Stimulated activated CD8-positive, alpha-beta memory T cell treated with anti-CD3 and anti-CD28 coated beads, Interleukin-4, amount 100 ng/mL, for 1 hour (primary cell): ENCODE measurements at places on chromosomes 3 and 15.
A peak's percentile ranks its signal among the peaks of the same experiment; 100 is the strongest.

DNA sequence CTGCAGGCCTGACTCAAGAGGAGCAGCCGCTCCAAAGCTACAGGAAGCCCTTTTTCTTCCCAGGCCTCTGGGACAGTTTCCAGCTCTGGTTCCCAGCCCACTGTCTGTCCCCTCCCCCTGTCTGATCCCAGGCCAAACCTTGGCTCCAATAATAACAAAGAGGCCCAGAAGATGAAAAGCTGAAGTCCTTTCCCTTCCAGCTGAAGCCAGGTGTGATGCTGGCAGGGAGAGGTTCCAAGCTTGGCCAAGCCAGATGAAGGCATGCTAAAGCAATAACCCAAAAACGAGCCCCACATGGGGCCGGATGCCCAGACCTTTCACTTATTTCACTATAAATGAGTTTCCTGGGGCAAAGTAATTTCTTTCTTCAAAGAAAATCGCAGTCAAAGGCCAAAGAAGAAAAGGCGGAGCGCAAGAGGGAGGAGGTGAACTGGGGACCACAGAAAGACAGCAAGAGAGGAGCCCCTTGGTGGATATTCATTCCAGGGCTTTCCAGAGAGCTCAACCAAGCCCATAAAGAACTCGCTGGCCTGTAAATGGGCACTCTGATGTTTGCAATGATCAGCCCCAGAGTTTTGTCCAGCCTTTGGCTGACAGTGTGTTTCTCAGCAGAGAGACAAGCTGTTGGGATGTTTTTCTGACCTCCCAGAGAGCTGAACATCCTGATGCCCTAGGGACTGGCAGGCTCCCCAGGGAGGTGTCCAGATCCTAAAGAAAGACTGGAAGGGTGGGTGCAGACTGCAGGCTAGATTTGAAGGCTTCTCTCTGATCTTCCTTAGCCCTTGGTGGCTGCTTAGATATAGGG is 157.6 kb downstream of the UACA start:
- DNase-seq, result no peak

- DNase-seq, result no peak
Observed at GRCh38 chr3:25508901-25509300, 80.8 kb downstream of the RARB start.

DNA sequence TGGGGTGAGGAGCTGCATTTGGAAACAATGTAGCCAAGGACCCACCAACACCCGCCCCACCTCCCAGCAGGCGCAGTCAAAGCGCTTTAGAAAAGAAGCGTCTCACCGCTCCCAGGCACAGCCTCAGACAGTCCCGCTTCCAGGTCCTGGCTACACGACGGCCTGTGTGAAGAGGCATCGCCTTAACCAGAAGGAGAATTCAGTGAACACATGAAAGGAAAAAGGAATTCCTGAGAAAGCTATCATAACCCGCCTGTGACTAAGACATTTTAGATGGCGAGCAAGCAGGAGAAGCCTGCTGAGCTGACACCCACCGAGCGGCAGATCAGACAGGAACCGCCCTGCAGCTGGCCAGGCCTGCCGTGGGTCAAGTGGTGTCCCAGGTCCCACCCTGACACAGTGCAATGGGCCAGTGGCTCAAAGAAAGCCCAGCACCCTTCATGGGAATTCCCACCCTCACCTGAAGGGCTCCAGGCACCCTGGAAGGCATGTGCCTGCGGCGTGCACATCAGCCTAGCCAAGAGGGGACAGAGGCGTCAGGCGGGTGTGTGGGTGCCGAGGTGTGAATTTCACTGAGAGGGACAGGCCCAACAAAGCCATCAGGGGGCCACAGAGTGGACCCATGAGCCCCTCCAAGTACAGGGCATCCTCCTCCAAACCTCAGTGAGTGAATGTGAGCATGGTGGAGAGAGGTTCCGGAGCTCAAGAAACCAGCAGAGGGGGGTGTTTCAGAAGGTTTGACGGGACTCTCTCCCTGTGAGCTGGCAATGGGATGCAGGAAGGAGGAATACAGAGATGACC is 144.8 kb downstream of the NSMCE3 start:
- DNase-seq, result no peak

GRCh38 chr3:56975567-56975966 is 84.9 kb upstream of the SPATA12 start:
- no peak for DNase-seq

GRCh38 chr3:54573858-54574257 is 354.0 kb downstream of the LRTM1 start:
- DNase-seq, result no peak

DNA sequence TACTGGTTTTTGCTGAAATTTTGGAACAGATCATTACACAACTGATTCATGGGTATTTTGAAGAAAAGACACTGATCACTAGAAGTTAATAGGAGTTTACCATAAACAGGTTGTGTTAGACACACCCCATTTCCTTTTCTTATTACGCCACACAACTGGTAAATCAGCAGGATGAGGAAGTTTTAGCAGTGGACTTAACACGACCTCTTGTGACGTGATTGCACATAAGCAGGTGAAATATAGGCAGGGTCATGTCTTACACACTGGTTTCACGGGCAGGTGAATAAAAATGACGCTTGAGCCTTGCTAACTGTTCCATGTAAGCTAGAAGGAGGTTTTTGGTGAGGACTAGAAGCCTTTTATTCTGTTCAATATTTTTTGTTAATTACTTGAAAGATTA is 27.1 kb upstream of the TPRG1 start:
- DNase-seq, result no peak

DNA sequence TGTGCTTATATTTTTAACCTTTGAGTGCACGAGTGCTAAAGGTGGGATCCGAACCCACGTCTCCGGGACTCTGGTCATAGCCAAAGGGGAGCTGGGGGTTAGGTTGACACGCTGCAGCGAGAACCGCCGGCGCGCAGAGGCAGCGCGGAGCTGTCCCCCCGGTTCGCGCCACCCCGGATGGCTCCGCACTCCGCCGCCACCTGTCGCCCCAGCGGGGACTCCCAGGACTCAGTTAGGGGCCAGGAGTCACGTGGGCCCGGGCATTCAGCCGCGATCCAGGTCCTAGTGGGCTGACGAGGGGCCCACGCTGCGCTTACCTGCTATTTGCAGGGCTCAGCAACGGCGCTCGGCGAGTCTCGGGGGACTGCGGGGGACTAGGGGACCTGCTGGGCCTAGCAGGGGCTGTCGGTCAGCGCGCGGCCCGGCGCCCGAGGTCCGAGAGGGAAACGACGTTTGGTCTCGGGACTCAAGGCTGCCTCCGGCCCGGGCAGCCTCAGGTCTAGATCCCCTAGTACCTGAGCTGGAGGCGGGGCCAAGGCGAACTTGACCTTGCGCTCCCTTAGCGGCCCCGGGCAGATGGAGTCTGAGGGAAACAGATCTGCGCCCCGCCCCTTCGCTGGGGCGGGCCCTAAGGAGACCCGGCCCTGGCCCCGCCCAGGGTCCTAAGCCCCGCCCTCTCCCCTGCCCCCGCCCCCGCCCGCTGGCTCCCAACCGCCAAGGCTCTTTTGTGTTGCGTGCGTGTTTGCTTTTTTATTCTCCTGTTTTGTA is at the start of gene NMNAT3:
Gene NMNAT3, minus strand, starts transcription at position 585 of the 768 bp plus-strand sequence. CDS start 50,248 bp downstream, outside the sequence.
- peak; percentile 44 for DNase-seq

GRCh38 chr15:96234109-96234892 is 96.2 kb upstream of the NR2F2 start:
- DNase-seq, result no peak

- no peak for DNase-seq
Observed at GRCh38 chr3:128427872-128428822, 38.5 kb downstream of the DNAJB8 start.

GRCh38 chr15:28903555-28903954 is 17.8 kb downstream of the APBA2 start:
- DNase-seq, result no peak

GRCh38 chr3:976006-976405 is 116.8 kb upstream of the CNTN6 start:
- no peak for DNase-seq

GRCh38 chr15:69593488-69593887 is 140.9 kb downstream of the RPLP1 start:
- no peak for DNase-seq

DNA sequence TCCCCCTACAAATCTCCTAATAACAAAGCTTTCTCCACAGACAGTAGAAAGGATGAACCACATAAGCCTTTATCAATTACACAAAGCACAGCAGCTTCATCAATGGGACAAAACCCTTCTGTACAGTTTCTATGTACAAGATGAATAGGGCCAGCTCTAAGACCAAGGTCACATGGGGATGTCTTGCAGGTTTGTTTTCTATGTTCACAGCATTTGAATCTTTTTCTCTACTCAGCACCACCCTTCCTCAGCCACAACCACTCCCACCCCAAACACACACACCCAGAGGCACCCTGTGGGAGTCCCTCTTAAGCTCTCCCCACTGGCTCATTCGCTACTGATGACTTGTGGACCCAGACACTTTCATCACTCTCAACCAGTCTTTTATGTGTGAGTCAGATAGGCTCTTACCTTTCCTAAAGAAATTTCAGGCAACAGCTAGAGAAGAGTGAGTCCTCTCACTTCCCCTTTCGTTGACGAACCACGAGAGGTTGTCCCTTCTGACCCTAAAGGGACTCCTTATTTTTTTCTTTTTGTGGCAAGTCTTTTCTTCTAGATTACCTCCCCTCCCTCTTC is 57.9 kb downstream of the ARHGAP31 start:
- DNase-seq, result no peak

DNA sequence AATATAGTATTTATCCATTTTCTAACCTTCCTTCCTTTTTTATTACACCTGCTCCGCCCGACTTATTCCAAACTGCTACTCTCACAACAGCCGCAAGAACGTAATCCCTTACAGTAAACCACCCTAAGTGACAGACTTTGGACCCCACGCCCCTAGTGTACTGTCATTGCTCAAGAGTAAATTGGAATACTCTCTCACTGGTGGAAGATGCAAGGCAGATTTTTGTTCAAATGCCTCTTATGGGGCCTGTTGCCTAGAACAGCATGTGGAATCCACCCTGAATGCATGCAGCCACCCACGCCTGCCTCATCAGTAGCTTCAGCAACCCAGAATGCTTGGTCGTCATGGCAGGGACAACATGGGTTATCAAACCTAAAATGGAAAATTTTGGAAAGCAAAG is 226.2 kb upstream of the ST8SIA2 start:
- no peak for DNase-seq

GRCh38 chr3:43624619-43625305 is 3.0 kb upstream of the ANO10 start:
- no peak for DNase-seq
